ENCODE measurements at places on chromosomes 4 and X.
A peak's percentile ranks its signal among the peaks of the same experiment; 100 is the strongest.

DNA sequence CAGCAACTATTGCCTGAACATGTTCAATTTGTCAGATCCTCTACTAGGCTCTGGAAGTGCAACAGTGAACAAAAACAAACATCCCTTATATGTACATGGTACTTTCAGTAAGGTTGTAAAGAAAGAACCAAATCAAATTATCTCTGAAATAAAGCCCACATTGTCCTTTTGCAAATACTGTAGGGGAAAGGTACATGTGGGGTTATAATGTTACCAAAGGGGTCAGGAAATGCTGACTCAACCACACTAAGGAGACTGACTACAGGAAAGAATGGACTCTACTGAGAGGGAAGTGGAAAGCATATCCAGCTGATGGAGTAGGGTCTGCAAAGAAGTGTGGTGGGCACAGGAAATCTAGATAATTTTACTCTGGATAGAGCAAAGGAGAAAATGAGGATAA, 61.5 kb downstream of the PCDH18 start:
- DNase-seq = no peak

DNA sequence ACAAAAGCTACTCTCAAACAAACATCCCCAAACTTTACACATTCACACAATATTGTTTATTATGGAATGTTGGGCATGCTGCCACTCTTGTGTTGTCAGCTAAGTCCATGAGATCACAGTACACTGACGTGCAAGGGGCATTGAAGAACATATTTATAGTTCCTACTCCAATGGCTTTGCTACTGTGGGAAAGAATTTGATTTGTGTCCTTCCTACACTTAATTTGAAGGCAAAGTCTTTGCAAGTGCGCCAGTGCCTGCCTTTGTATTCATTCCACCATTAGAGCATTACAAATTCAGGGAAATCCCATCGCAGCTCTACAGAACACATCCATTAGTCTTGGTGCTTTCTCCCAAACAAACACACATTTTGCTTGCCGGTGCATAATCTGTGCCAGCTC, 45.4 kb upstream of the FTHL17 start:
- no peak for DNase-seq

DNA sequence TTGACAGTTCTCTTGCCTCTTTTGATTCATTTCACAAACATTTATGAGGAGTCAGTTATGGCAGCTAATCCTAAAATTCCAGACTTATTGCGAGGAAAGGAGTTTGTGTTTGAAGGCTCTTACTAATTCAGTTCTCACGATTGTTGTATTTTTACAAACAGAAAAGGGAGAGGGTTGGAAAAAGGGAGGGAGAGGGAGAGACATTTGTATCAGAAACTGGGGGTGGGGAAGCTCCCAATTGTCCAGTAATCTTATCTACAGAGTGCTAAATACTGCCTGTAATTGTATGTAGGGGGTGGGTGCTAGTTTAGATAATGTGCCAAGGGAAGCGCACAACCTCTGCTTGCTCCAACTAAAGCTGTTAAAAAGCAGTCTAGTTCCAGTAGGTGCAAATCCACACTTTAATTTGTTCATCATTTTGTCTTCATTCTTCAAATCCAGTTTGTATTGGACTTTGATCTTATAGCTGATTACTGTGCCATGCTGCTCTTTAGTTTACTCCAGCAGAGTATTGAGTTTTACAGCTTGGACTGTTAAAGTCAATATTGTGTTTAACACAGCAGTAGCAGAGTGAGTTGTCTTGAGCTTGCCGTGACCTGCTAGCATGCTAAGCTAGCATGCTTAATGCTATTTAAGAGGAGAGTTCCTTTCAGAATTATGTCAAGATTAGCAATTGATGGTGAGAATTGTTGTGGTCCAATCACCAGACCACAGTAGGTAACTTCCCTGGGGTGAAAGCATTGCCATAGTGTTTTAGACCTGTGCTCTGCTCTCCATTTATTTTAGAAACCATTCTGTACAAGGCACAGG, 13.9 kb downstream of the FNIP2 start:
- no peak for DNase-seq

DNA sequence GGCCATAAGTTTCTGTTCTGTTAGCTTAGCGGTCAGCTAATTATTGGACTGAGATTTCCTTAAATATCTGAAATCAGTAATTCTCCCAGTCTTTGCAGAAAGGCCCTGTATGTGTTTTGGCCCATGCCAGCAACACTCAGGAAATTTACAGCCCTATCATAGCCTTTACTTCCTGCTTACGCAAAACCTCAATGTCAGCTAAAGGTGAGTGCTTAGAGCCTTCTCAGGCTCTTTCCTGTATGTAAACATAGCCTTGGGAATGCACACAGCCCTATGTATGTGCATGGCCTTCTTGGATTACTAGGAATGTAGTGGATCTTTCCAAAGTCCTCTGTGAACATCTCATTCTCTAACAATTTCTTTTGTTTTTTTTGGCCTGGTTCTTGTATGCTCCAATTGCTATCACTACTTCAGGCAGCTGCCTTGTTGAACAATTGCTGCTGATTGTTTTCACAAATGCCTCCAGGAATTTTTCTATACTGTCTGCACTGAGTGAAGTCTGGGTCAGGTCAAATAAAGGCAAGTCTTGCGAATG, 200.0 kb downstream of the PPP1R2C start:
- DNase-seq = no peak

GRCh38 chr4:2817701-2818350, 24.9 kb downstream of the SH3BP2 start:
- DNase-seq = peak; percentile 75

DNA sequence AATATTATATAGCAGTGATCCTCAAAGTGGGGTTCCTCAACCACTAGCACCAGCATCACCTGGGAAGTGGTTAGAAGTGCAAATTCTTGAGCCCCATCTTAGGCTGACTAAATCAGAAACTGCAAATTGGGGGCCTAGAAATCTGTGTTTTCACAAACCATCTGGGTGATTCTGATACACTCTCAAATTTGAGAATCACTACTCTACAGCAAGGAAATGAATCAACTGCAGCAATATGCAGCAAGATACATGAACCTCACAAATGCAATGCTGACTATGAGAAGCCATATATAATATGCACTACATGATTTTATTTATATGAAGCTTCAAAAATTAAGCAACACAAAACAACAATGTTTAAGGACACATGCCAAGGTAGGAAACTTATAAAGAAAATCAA, 36.2 kb upstream of the IRS4 start:
- no peak for DNase-seq

DNA sequence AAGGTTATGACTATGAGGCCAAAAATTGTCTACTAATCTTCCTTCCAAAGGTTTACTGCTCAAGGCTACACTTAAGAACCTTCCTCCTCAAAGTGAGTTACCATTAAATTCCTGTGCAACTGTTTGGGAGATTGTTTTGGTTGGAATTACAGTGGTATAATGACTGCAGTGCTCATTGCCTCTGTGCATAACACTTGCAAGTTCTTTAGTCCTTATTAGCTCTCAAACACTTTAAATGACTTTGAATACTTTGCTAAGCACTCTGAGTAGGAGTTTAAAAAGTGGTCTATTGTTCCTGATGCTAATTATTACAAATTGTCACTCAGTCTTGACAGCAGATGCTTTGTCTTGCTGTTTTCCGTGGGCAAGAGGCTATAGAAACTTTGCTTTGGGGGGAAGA, 422.8 kb upstream of the PABPC4L start:
- no peak for DNase-seq

DNA sequence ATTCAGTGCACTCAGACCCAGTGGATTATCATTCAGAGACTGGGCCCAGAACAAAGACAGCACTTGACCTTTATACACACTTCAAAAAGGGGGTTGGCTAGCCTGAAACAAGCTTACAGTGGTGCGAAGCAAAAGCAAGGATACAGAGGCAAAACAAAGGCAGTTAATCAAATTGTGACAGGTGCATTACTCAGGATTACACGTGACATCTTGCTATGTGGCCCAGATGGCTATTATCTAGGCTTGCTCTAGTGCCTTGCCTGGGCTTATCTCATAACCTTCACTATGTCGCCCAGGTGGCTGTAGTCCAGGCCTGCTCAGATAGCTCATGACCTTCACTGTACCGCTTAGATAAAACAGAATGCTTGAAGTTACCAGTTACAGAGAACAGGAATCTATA, 1092.1 kb upstream of the PRKX start:
- no peak for DNase-seq

DNA sequence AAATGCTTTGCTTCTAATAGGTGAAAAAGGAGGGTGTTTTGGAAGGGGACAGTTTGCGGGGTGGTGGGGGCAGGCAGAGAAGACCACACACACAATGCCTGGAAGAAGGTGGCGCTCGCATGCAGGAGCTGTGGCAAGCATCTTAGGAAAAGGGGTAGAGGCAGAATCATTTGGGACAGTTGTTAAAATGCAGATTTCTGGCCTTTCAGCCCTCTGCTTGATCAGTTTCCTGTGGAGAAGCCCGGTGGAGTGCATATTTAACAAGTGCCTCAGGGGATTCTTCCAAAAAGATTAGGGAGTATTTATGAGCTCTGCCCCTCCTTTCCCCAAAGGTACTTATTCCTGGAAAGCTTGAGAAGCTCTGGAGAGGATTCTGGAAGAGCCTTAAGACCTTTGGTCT, 4.8 kb downstream of the NOCT start:
- no peak for DNase-seq

DNA sequence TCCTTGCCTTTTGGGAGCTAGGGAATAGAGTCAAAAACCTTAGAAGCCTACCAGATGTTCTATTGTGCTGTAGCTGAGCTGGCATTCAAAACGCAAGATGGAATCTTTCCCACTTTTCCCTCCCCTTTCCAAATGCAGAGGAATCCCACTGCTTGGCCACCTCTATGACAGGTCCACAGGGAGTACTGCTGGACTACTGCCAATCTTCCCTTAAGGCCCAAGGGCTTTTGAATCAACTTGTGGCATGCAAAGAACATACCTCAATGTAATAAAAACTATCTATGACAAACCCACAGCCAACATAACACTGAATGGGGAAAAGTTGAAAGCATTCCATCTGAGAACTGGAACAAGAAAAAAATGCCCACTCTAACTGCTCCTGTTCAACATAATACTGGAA, 139.2 kb upstream of the AGTR2 start:
- DNase-seq = no peak

DNA sequence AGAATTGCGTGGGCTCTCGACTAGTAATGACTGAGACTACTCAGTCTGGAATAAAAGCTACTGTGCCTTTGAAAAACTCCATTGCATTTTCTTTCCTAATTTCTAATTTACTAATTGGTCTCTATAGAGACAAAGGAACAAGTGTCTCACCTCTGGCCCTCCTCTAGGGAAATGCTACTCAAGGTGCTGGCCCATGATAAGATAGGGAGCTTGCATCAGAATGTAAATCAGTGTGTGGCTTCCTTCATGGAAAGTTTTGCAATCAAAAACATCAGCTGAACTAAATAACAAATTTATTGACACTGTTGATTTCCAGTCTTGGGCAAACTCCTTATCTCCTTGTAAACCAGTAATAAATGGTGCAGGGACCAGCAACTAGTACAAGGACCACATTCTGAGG, 81.8 kb downstream of the SRPX start:
- no peak for DNase-seq

Measured in activated CD4-positive, alpha-beta T cell treated with anti-CD3 and anti-CD28 coated beads, Interleukin-2, amount 10 ng/mL, durations not matched to agents 24 days and 14 days (primary cell).